ENCODE measurements at places on chromosomes 1 and 21.

GRCh38 chr21:27094184-27094948 lies 127.5 kb upstream of the ADAMTS5 start:
- no peak for DNase-seq

GRCh38 chr1:153791648-153792253 lies 16.5 kb downstream of the SLC27A3 start:
- DNase-seq, result no peak

DNA sequence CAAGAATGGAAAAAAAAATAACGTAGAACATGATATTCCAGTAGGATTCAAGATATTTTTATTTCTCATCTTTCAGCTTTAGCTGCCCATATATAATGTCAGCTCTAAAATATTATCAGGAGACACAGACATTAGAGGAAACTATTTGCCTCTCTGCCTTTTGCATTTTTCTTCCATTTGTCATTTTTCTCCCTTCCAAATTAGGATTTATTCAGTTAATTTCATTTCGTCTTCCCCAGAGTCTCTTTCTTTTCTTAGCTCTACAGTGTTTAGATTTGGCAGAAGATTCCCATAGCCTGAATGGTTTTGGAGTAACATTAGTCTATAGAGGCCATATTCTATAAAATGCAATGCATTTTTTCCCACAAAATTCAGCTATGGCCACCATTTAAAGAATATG lies 5.1 kb upstream of the ENAH start:
- DNase-seq, result no peak

DNA sequence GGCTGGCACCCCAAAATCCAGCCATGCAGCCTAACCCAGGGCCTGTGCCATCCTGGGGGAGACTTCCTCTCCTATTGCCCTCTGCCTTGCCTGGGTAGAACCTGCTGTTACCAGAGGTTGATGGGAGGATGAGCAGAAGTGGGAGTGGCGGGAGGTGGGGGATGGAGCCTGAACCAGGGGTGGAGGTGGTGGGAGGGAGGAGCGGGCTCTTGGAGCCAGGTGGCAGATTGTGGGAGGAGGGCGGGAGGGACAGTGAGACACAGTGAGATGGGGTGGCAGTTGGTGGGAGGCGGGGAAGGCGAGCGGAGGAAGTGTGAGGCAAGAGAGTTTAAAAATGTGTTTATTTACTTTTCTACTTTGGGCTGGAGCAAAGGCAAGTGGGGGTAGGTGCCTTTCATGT lies 87.3 kb downstream of the KCNJ6 start:
- DNase-seq, result no peak

- DNase-seq, result no peak
Observed at GRCh38 chr1:180365039-180365438, 135.0 kb downstream of the LHX4 start.

- DNase-seq, result no peak
Observed at GRCh38 chr21:43467785-43468184, 40.9 kb upstream of the SIK1 start.

DNA sequence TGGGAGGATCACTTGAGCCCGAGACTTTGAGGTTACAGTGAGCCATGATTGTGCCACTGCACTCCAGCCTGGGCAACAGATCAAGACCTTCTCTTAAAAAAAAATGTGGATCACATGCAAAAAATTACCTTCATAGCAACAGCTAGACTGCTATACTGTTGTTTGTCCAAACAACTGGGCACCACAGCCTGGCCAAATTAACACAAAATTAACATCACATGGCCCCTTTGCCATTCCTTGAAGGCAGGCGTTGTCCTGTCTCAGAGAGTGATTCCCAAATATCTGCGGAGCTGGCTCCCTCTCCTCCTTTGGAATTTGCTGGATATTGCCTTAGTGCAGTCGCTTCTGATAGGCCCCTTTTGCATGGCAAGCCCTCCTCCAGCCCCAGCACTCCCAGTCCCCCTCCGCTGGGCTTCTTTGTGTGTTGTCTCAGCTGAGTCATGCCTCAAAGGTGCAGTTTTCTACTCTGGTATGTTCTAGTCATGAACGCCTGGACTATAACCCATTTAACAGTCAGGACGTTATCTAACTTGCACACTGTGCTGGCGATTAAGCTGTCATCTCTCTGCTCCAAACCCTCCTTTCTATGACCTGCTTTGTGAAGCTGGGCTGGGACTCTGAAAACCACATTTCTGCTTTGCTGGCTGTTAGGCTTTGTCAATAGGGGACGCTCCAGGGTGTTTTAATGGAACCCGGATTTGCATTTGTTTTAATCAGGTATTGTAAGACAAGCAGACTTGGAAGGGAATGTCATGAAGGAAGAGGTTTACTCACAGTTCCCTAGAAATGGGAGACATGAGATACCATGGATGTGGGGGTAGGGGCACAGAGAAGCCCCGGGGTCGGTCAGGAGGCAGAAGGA lies 20.1 kb upstream of the HPCAL4 start:
- no peak for DNase-seq

- DNase-seq, result no peak
Observed at GRCh38 chr1:28392027-28392652, 22.6 kb downstream of the PHACTR4 start.

DNA sequence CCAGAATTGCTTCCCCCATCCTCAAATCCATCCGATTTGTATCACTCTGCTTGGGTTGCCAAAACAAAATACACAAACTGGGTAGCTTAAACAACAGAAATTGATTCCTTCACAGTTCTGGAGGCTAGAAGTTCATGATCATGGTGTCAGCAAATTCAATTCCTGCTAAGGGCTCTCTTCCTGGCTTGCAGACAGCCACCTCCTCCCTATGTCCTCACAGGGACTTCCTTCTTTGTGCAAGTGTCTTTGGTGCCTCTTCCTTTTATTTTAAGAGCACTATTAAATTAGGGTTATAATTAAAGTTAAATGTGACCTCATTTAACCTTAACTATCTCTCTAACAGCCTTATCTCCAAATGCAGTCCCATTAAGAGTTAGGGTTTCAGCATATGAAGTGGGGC lies 112.8 kb downstream of the PLPP3 start:
- DNase-seq, result no peak

DNA sequence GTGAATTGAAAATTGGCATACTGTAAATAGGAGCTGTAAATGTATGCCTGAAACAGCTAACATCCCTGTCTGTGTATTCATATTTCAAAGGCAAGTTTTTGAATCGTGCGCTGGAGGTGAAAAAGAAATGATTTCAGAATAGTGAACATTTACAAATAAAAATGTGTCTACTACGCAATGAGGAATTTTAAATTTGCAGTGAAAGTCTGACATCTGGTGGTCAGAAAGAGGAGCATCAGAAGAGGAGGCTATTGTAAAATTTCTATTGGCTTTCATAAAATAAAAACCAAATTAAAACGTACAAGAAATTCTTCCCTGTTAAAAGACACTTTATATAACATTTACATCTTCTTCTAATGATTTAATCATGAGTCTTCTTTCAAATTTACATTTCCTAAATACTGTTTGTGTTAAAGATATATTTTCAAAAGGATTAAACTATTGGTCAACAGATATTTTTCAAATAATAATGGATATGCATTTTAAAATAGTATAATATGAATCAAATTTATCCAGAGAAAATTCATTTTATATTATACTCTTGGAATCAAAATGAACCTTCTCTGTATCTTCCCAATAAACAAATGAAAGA lies 113.7 kb upstream of the RRP15 start:
- no peak for DNase-seq

DNA sequence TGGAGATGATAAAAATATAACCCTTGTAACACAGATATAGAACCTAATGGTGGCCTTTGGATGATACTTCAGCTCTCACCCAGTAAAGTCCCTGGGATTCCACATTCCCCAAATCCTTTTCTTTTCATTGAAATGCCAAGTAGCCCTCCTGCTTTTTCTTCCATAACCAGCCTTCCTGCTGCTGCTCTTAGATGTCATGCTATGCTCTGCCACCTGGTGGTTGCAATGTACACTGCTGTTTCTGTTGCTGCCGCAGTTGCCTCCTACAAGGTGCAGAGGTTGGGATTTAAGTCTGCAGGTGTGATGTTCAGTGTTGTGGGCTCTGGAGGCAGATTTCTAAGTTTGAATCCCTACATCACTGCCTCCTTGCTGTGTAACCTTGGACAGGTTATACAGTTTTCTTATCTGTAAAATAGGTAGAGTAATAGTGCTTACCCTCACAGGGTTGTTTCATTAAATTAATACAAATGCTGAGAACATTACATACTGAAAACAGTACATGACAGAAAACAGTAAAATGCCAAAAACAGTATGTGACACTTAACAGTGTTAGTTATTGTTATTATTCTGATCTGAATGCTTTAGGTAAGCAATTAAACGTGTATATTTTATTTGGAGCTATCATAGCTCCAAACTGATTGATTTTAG lies 64.3 kb downstream of the CAMSAP2 start:
- peak; percentile 61 for DNase-seq

GRCh38 chr1:42461196-42461595 lies 1.9 kb upstream of the CCDC30 start:
- no peak for DNase-seq

GRCh38 chr1:114746450-114747121 lies 11.2 kb downstream of the CSDE1 start:
- DNase-seq, result no peak

DNA sequence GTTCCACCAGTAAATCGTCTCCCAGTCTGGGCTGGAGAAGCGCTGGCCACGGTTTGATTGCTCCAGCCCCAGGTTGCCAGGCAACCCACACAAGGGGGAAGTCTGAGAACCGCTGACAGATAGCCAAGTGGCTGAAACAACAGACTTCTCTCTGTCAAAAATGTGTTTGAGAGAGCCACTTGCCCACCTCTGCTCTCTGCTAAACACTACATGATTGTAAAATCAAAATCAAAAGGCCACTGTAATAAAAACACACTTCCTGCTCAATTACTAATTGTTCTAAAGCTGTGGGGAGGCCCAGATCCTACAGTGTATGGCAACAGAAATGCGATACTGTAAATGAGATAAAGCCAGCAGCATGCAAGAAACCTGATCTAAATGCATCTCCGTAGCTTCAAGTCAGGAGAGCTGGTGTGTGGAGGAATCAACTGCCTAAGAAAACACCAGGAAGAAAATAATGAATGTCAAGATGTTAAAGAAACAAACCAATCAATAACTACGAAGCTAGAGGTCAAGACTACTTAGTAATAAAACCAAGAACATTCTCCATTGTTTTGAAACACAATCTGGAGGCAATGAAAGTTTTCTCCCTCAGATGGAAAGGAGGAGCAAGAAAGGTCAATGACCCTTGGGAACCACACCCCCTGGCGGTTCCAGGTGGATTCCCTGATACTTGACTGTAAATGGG lies 121.2 kb downstream of the SLC45A1 start:
- DNase-seq, result no peak

DNA sequence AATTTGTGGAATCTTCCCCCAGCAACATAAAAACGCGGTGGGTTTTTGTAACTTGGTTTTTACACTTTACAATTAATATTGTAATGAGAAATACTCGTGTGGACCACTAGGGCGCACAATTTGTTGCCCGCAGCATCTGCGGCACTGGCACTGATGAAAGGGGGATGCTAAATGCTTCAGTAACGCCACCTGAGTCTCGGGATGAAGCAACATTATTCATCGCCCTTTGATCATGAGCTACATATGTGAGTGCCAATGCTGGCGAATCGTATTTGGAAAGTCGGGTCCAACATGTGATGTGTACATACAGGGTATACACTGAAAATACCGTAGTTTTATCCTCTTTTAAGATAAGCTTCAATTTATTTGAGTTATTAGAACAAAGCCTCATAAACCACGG lies 34.2 kb upstream of the COX20 start:
- DNase-seq, result no peak

- DNase-seq, result no peak
Observed at GRCh38 chr1:180945551-180945950, 32.9 kb downstream of the KIAA1614 start.

DNA sequence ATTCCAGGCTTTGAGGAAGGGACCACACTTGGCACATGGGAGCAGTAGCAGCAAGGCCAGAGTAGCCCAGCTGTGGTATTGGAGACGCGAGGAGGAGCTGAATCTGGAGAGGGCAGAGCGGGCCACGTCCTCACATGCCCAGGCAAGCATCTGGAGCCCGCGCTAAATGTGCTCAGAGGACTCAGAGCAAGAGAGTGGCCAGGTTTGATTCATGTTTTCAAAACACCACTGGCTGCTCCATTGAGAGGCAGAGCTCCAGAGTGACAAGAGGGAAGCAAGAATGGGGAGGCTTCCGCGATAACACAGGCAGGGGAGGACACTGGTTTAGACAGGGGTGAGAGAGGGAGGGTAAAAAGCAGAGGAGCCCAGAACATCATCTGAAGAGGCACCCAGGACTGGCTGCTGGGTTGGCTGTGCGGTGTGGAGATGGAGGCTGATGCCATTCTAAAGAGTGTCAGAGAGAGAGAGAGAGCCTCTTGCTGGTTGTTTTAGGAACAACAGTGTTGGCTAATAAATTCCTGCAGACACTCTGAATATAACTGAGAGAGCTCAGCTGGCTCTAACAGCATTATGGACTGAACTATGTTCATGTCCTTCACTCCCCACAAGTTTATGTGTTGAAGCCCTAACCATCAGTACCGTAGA lies 32.3 kb downstream of the RCAN1 start:
- DNase-seq, result no peak

GRCh38 chr1:201545851-201546492 lies 7.0 kb downstream of the NAV1 start:
- DNase-seq, result peak; percentile 11

GRCh38 chr1:57363165-57363564 lies 60.7 kb downstream of the DAB1 start:
- no peak for DNase-seq

GRCh38 chr1:202852163-202852904 lies 36.6 kb downstream of the RABIF start:
- no peak for DNase-seq

- no peak for DNase-seq
Observed at GRCh38 chr1:202580619-202581018, 129.6 kb downstream of the SYT2 start.

DNA sequence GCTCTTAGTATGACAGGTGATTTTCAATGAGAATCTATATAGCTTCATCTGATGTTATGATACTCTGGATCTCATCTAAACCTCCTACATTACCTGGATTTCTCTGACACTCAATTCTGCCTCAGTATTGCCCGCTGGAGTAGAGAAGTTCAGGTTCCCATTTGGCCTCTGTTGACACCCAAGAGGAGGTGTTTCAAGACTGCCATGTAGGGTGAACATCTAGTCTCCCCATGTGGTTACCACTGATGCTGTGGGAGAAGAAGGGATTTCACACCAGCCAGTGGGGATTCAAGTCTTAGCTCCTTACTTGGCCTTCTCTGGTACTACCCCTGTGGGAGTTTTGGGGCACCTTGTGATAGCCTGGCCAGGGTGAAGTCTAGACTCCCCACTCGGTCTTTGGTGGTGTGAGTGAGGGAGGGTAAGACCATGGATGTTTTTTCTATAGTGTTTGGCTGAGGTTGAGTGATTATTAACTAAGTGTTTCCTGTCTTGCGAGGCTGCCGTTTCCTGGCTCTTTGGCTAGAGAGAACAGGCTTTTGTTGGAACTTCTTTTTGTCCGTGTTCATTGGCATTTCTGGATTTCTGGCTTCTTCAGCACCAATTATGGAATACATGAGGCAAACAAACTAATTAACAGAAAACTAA lies 90.7 kb downstream of the RHOU start:
- DNase-seq, result no peak
